ENCODE measurements at places on chromosomes 3 and 15.

- no peak for DNase-seq
Measured at GRCh38 chr3:195094191-195094921, 176.6 kb downstream of the XXYLT1 start.

DNA sequence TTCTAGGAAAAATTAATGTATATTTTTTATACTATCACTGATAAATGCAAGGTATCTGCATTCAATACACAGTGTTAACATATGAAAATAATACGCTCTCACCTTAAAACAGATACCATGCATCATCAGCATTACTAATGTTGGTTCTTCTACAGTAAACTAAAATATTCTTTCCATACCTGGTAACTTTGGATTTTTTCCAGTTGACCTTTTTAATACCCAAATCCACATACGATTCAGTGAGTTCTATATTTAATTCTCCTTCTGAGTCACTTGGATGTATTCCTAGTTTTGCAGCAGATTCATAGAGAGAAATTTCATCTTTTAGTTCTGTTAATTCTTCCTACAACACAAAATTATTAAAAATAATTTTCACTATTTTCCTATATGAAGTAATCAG lies 29.9 kb downstream of the CEP152 start:
- no peak for DNase-seq

DNA sequence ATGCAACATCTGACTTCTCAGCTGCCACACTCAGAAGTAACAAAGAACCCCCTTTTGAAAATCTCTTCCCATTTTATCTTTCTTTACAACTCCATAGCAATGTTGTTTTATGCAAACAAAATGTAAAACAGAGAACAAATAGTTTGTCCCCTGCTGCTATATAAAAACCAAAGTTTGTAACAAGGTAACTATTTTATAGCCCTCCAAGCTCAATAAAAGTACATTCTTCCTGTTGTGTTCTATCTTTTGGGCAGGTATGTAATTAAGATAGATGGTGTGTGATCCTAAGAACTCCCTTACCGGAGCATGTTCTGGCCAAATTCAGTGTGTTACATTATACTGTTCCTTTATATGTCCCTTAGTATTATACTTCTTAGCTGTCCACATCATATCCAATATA lies 12.6 kb upstream of the CGNL1 start:
- no peak for DNase-seq

- DNase-seq, result no peak
Measured at GRCh38 chr15:99306694-99307338, 55.5 kb downstream of the LRRC28 start.

DNA sequence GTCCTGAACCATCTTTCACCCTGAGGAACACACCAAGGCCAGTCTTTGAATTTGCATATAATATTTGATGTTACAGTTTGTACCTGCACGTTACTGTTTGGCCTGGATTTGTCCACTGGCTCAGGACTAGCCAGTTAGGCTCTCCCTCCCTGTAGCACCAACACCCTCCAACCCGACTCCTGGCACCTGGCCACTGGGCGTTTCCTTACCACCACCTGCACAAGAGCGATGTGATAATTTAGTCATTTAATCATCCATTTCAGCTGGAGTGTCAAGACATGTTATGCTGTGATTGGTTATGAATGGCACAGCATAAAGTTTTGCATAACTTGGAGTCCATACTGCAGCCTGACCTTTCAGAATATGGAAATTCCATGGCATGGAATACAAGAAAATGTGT lies 242.4 kb downstream of the KCNMB2 start:
- no peak for DNase-seq

- DNase-seq, result no peak
Measured at GRCh38 chr3:122754929-122755328, 38.7 kb downstream of the HSPBAP1 start.

DNA sequence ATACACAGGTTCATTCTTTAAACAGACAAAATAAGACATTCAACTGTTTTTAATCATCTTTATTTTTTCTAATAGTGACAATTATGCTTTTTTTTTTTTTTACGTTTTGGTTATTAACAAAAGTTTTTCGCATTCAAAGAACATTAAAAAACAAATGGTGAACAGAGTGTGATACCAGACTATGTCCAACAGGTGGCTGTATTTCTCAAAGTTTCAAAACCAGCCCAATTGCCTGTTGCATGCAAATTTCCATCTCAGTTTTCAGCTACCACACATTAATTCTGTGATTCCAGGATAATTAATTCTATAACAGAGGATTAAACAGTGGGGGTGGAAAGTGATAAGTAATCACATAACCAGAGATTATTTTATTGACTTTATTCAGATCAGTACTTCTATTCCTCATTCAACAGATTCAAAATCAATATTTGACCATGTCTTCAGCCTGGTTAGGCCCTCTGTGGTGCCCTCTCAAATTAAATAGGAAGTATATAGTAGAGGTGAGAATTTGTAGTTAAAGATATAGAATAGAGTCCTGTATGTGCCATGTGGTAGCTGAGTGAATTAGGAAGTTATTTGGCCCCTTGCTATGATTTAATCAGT lies 122.2 kb upstream of the DCBLD2 start:
- DNase-seq, result no peak

- peak; percentile 45 for DNase-seq
Measured at GRCh38 chr3:114178770-114179368, at the start of gene DRD3. TSS of gene DRD3 (minus strand) at chr3:114179052. CDS start at chr3:114171992, 7,060 bp downstream.

DNA sequence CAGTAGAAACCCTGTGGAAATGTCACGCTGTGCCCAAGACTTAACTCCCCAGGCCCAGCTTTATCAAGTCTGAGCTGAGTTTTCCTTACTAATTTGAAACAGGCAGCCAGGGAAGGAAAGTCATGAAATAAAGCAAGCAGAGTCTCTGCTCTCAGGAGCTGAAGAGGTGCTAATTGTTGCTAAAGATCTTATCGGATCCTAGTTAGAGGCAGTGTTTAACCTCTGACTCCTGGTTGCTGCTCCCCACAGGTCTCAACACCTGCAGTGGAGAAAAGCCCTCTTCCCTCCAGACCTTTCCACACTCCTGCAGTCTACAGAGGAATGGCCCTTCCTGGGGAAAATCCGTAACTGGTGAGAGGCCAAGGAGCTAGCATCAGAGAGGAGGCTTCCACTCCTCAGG lies 628.2 kb downstream of the NTRK3 start:
- DNase-seq, result no peak

DNA sequence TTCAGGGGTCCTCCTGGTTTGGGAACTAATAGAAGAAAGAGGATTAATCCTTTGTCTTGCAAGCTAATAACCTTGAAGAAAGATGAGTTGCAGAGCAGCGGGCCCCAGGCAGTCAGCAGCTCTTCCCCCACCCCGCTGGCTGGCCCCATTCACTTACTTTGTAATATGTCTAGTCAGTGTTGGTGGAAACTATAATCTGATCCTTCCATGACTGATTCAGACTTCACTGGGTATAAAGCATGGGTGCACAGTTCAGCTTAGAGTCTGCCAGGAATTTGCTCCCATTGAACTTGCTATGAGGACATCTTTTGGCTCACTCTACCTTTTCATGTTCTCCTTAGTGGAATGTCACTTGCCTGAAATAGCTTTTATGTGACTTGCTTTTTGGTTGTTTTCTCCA lies 117.7 kb downstream of the CCNL1 start:
- DNase-seq, result no peak

- DNase-seq, result no peak
Measured at GRCh38 chr3:143820466-143821221, 27.6 kb downstream of the SLC9A9 start.

DNA sequence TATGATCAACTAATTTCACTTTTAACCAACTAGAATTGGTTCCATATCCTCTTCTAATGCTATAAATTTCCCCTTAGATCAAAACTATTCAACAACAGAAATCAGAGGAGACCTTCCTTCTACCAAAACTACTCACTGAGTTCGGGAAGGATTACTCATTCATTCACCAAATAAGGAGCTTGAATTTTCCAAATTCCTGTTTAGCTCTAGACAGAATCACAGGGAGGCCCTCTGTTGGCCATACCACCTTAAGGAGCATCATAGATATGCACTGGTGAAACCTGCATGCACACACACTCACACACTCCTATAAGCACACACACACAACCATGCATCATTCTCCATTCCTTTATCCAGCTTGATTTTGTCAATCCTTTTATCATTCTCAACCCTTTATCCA lies 49.0 kb downstream of the SUCLG2 start:
- DNase-seq, result no peak

- no peak for DNase-seq
Measured at GRCh38 chr3:56052188-56052587, 416.1 kb downstream of the ERC2 start.

DNA sequence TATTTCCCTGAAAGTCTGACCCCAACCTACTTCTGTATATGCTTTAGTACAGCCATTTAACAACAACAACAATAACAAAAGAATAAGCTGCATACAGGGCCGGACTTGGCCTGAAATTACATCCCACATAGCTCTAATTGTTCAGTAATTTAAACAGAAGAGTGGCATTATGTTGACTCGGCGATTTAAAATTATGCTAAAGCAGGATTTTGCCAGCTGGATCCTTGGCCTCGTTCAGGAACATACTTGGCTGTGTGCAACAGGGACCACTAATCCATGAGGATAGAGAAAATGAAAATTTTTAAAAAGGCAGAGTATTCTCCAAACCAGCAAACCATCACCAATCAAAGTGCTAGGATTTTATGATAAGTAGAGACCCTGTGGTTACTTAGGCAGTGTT lies 433.1 kb upstream of the RBMS3 start:
- DNase-seq, result no peak

GRCh38 chr3:16837602-16838001 lies 47.2 kb upstream of the PLCL2 start:
- DNase-seq, result no peak

DNA sequence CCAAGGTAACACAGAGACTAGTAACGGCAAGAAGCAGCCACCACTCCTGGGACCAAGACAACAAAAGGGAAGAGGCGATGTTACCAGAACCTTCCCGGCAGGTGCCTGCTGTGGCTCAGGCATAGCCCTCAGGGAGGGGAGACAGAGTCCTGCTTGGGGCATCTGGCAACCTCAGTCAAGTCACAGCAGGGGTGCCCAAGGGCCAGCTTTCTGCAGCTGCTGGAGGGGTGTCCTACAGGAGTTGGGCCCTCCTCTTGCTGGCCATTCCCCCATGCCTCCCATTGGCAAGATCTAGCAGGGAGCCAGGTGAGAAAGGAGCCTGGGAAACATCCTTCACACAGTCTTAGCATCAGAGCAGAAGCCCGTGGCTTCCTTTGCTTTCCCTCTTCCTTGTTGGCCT lies 197.3 kb upstream of the IL12A start:
- DNase-seq, result no peak

- DNase-seq, result no peak
Measured at GRCh38 chr15:47762621-47763020, 45.3 kb downstream of the SEMA6D start.

- DNase-seq, result no peak
Measured at GRCh38 chr3:167113035-167113830, 266.9 kb downstream of the ZBBX start.

DNA sequence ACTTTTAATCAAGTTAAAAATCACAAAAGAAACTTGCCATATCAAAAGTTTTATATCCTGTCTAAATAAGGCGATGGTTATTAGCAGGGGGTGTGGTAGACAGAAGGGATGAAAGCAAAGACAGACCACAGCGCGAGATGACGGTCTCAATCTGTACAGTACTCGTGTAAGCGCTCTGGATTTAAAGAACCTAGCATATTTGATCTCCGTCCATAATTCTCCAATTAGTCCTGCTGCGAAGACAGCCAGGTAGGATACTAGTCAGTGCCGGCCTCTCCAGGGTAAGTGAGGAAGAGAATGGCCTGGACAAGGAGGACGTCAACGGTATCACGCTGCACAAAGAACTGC lies 701 bp downstream of the SGO1 start:
- no peak for DNase-seq

DNA sequence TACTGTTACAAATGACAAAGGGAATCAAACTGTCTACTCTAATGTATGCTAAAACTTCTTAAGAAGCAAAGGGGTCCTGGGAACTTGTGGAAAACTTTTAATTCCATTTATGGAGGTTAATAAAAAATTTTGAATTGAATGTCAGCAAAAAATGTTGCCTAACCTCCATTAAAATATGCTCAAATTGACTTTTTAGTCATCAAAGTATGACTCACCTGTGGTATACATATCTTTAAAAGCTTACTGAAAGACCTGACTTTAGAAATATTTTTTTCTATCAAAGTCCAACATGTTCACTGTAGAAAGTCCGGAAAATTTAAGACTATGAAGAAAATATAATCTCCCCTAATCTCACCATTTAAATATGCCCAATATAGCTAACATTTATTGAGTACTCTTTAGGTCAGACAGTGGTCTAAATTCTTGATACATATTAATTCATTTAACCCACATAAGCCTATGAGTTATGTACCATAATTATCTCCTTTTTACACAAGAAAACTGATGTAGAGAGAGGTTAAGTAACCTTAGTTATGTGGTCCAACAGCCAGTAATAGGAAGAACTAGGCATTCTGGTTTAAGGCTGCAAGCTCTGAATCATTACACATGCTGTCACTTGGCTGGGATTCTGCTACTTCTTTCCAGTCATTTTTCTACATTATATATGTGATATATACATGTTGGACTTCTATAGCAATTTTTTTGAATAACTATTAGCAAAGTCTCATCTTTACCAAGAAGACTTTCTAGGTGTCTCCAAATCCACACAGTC lies 83.6 kb downstream of the PDZRN3 start:
- DNase-seq, result no peak

- DNase-seq, result no peak
Measured at GRCh38 chr15:65954289-65954741, 85.0 kb downstream of the RAB11A start.

- DNase-seq, result no peak
Measured at GRCh38 chr3:15217011-15217671, 11.1 kb downstream of the CAPN7 start.

DNA sequence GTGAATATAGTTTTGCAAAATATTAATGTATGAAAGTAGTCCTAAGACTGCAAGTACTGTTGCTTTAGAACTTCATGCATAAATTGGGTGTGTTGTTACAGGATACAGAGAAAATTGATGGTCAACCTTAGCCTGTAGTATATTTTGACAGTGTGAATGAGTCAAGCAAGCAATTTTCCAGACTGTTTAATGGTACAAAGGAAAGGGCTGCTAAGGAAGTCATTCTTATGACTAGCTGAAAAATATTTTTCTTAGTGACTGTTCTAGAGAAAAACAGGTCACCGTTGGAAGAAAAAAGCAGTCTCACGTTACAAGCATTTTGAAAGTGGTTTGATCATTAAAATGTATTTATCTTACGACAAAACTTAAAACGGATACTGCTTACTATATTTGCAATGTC lies 49.2 kb downstream of the MBNL1 start:
- no peak for DNase-seq

GRCh38 chr3:115245438-115245837 lies 98.3 kb upstream of the ZBTB20 start:
- no peak for DNase-seq

DNA sequence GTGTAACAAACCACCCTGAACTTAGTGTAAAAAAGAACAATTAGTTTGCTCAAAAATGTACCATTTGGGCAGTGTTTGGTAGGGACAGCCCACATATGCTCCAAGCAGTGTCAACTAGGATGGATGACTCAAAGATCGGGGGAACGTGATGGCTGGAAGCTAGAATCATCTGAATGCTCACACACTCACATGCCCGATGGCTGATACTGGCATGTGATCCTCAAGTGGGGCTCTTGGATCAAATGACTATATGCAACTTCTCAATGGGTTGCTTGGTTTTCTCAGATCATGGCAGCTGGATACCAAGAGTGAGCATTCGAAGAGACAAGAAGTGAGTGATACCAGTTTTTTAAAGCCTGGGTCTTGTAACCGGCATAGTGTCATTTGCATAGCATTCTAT lies 335.9 kb upstream of the KCNMB2 start:
- DNase-seq, result no peak

- DNase-seq, result no peak
Measured at GRCh38 chr3:184345317-184346144, 8.1 kb downstream of the FAM131A start.

All from progenitor cell of endocrine pancreas (in vitro differentiated cells).